Pons (tissue), 1 donor: ENCODE measurements at places on chromosomes 2 and 18.

GRCh38 chr2:25286025-25286400, 55.7 kb downstream of the DNMT3A start:
- DNase-seq: no peak

- no peak for DNase-seq
Observed at GRCh38 chr18:41870191-41870590, 84.8 kb upstream of the PIK3C3 start.

DNA sequence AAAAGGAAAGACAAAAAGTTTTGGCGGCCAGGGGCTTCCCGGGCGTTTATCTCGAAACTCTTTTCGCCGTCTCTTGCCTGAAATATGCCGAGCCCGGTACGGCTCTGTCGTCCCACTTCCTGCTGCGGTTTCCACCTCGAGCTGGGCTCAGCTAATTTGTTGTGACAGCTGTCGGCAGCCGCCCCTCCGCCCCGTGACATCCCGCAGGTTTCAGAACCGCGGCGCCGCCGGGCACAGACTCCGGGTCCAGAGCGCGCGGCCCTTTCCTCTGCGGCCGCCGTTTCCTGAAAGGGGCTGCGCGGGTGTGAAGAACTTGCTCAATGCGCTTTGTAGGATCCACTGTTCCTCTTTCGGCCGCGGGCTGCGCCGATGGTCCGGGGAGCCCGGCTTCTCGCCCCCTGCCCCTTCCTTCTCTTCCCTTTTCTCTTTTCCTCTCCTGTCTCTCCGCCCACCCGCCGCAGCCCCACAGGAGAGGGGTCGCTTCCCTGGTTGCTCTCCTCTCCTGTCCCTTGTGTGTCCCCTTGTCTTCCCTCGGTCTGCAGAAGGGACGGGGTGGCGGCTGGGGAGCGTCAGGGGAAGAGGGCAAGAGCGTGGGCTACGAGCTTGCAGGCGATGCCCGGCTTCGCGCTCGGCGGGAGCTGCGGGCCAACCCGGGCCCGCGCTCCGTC, 648 bp downstream of the ARID5A start:
- no peak for DNase-seq

DNA sequence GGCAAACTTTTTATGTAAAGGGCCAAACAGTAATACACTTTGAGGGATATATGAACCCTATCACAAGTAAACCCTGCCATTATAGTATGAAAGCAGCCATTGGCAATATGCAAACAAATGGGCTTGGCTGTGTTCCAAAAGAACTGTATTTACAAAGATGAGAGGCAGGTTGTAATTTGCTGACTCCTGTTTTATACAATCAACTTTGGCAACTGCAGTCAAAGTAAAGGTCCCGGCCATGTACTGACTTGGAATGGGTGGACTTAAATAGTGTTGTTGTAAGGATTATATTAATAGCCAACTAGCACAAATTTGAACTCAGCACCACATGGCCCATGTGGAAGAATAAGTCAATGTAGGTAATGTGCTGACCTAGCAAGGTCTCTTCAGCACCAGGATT, 223.4 kb downstream of the WDPCP start:
- no peak for DNase-seq

DNA sequence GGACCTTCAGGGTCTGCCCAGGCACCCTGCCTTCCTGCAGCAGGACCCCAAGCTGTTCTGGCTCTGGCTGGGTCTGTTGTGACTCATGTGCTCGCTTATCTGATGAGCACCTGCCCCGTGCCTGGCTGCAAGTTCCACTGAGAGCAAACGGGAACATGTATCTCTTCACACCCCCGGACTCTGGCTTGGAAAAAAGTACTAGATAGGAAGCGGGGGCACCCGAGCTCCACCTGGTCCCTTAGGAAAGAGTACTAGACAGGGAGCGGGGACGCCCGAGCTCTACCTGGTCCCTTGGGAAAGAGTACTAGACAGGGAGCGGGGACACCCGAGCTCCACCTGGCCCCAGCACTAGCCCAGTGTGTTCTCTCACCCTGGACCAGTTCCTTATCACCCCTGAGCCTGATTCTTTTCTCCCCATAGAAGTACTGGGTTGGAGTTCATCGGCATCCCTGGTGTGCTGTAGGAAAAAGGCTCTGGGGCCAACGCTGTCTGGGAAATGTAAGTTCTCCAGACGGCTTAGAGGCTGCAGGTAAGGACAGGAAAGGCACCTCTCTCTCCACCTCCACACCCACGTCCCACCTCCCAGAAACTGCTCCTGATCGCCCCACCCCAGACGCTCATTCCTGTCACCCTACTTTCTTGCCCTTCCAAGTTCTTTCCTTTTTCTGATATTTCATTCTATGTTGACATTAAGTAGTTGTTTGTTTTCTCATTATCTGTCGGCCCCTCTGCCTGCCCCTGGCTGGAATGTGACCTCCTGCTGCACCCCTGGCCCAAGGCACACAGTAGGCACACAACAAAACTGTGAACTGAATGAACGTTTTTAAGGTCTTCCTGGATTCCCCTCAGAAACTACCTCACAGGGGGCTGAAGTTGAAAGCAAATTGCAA, 40.2 kb downstream of the HDAC4 start:
- DNase-seq: no peak

- DNase-seq: no peak
Observed at GRCh38 chr2:176106581-176107539, at the start of gene HOXD11. TSS of gene HOXD11 (plus strand) at chr2:176107280. CDS start at chr2:176107356, 76 bp downstream.

DNA sequence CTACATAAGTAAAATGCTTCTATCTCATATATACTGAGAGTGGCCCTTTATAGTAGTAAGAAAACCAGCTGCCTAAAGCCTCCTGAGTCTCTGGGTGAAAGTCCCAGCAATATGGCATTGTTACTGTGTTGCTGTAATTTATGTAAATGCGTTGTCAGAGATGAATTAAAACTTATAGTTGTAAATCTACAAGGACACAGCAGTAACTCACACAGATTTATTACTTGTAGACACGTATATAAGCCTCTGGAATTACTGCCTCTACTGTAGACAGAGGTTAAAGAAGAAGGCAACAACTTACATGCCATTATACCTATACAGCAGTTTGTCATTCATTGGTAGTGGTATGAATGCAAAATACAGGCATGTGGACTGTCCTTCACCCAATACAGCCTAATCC, 169.1 kb upstream of the BOD1L2 start:
- no peak for DNase-seq

DNA sequence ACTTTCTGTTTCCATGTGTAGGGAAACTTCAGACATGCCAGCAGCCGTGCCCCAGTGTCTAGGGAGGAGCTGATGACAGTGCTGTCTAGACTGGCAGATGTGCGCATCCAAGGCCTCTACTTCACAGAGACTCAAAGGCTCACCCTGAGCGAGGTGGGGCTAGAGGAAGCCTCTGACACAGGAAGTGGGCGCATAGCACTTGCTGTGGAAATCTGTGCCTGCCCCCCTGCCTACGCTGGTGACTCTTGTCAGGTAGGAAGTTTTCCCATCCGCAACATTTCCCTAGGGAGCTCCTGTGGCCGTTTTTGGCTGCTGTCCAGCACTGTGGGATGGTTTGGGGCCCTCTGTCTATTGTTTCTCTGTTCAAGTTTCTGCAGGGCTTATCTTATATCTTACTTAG, 143.1 kb upstream of the TTC39C start:
- DNase-seq: no peak

DNA sequence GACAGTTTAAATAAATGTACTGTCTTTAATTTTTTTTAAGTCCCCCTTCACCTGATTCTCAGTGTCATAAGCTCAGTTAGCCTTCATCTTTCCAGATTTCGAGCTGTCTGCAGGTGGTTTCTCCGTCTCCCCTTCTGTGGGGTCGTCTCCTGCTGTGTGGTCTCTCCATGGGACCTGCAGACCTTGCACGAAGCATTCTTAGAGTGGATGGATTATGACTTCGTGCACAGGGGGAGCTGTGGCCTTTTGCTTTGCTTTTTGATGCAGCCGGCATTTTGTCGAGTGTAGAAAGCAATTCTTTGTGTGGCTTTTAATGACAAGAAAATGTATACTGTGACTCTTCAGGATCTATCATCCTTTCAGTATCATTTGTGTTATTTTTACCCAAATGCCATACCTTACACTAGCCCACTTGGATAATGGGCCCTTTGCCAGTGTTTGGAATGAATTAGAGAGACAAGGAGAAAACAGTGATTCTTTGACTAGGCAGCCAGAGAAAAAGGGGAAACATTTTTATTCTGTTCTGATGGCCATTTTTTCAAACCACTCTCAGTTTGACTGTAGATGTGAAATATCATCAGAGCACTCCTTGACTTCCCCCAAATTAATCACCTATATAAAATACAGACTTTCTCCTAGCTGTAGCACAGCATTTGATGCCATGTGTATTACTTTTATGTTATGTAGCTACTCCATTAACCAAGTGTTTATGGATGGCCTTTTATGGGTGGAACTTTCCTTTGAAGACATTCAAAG, 54.3 kb downstream of the ITGA6 start:
- DNase-seq: no peak

DNA sequence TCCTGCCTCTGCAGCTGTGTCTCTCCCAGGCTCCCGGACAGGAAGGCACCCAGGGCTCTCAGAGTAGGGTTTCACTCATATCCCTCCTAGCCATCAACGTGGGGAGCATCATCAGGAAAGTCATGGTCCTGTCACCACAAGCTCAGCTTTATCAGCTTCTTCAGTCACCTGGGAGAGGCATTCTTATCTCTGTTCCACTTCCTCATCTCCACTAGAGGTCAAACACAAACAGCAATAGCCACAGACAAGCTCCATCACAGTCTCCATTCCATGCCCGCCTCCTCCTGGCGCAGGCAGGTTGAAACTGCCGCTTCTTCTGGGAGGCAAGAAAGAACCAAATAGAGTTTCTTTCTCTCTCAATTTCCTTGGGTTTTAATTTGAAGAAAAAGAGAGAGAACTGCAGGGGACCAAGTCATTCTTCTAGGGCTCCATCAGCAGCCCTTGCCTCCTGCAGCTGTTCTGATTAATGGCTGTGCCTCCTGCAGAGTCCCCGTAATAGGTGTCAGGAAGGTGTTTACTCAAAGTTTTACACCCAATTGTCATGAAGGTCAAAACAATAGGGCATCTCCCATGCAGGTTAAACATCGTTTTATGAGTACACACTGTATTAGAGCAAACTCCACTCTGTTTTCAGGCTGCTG, 377.9 kb downstream of the TMEM182 start:
- no peak for DNase-seq
